ENCODE measurements at places on chromosomes 1 and 21.

DNA sequence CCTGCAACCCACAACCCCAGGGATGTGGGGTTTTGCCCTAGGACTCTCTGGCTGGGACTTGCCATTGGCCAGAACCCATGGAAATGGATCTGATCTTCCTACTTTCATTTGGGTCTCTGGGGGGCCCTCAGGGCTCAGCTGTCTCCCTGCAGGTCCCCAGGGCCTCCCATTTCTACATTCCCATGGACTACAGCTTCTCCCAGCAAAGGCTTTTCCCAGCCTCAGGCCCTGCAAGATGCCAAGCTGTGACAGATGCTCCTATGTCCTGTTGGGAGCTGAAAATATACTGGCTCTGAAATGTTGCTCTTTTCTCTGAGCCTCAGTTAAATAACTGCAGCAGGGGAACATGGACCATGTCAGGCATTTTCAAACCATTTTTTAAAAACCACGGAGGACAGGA, 99.5 kb upstream of the IGSF21 start:
- no peak for DNase-seq

- DNase-seq = no peak
Observed at GRCh38 chr1:195251900-195252299, 1356.3 kb downstream of the KCNT2 start.

DNA sequence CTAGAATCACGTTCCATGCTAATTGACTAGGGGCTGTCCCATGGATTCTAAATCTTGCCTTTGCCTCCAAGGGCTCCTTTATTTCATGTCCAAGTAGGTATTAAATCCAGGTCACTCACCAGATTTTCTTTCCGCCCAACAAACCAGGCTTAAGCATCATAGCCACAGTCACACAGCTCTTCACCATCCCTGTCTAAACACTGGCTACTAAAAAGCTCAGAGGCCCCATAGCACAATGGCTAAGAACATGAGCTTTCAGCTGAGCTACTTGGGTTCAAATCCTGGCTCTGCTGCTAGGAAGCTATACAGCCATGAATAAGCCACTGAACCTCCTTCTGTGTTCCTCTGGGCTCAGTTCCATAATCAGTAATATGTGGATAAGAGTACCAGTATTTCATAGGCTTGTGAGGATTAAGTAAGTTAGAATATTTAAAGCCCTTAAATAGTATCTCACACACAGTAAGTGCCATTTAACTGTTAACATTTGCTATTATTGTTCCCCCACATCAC, 277.2 kb upstream of the GJB5 start:
- no peak for DNase-seq

- no peak for DNase-seq
Observed at GRCh38 chr21:34061983-34062382, 11.4 kb upstream of the MRPS6 start.

DNA sequence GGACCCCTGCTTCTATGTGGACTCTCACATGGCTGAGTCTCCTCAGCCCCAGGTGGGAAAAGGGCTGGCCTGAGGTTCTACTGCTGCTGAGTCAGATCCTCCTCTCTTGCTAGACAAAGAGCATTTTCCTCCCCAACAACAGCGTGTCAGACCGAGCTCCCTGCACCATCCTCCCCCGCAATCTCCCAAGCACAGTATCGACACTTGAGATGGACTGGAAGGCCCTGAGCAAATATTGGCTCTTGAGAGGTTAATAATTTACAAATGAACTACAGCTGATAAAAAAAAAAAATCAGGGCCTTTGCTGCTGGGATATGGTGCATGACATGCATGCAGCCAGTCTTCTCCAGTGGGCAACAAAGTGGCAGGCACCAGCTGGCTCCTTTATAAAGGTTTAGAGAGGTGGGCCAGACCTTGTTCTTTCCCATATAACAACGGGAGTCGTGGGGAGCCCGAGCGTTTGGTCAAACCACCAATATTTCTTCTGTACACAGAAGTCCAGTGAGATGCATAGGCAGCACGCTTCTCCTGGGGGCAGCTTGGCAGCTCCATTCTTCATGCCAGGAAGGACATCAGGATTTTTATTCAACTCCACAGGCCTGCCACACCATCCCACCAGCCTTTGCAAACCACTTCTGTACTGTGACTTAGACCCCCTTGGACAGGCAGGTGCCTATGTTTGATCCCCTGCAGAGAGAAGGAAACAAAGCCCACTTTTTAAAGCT, 55.4 kb upstream of the CAMK1G start:
- no peak for DNase-seq

- no peak for DNase-seq
Observed at GRCh38 chr1:23108918-23109533, 59.6 kb downstream of the LUZP1 start.

DNA sequence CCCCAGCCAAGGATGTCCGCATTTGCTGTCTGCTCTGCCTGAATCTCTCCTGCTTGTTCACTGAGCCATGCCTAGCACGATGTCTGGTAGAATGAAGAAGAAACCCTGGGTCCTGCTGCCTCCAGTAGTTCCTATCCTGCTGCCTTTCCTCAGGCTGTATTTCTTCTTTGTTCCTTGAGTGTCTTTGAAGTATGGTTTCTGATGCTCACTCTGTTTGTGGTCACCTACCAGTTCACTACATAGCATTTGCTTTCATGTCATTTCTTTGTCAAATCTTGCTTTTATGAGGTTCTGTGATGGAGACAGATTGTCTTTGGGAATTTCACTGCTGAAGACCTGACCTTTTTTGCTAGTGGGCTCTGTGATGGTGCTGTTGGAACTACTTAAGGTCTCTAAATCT, 5.9 kb downstream of the UCK2 start:
- DNase-seq = no peak

Data from activated naive CD4-positive, alpha-beta T cell (primary cell).